A673 (cell line): ENCODE measurements at places on chromosomes 16 and 17.

DNA sequence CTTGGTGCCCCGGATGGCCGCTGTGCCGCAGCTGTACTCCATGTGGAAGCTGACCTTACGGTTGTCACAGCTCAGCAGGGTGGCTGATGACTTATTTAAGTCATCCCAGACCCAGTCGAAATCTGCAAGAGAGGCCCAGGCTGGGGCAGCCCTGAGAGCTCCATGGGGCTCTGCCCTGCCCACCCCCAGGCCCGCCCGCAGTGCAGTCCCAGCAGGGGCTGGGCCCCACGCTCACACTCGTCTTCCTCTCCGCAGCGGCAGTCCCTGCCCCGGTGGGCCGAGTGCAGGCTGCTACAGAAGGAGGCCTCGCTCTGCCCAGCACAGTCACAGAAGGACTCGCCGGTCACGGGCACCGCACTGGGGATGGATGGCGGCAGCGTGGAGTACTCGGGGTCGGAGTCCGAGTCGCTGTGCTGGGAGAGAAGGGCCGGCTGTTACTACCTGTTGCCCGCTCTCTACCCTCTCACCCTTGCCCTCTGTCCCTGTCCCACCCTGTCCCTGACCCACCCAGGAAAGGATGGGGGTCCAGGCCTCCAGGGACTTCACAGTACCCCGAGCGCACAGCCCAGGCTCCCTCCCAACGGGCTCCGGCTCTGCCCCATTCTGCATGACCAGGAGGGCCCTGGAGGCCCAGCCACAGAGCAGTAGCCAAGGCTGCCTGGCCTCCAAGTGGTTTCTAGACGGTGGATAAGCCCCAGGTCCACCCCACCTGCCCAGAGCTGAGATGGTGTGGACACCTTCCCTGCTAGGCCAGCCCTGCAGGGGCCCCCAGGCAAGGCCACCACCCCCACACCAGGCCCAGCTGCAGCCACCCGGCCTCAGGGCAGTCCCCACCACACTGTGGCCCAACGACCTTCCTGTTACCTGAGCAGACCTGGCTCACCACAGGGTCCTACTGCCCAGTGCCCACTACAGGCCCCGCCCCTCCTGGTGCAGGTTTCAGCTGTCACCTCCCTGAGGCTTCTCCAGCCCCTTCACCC, 3.9 kb downstream of the SPSB3 start:
- H3K36me3 ChIP-seq: peaks cover 14% of the 10 kb centered on the region
- no peak overlapping the region for H3K4me3 ChIP-seq
- H3K27ac ChIP-seq: no peak overlapping the region
- DNase-seq: no peak
- H3K27me3 ChIP-seq: no peaks in the 10 kb centered on the region
- H3K4me1 ChIP-seq: no peaks in the 10 kb centered on the region

DNA sequence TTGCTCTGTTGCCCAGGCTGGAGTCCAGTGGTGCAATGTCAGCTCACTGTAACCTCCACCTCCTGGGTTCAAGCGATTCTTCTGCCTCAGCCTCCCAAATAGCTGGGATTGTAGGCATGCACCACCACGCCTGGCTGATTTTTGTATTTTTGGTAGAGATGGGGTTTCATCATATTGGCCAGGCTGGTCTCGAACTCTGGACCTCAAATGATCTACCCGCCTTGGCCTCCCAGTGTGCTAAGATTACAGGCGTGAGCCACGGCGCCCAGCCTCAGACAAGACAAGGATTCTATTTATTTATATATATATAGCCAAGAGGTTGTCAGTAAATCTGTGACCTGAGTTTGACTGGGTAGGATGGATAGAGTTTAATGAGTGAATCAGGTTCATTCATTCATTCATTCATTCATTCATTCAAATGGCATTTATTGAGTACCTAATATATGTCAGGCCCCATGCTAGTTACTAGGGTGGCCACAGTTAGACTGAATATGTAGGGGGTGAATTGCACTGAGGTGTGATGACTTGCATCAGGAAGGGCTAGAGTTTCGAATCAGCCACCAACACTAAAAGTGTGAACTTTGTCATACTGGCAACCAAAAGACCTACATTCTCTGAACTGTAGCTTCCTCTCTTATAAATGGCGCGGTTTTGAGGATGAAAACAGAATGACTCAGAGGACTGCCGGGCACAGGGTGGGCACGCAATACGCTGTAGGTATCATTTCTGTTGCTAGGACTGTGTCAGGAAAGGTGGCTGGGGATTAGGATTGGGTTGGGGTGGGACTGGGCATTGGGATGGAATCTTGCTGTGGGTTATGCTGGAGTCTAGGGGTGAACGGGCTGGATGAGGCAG, 37.8 kb downstream of the ITGAE start:
- H3K36me3 ChIP-seq: no peaks in the 10 kb centered on the region
- H3K4me1 ChIP-seq: no peaks in the 10 kb centered on the region
- no peak overlapping the region for H3K27ac ChIP-seq
- no peak for DNase-seq

- H3K27me3 ChIP-seq: peaks cover 4% of the 10 kb centered on the region
- H3K36me3 ChIP-seq: no peaks in the 10 kb centered on the region
Measured at GRCh38 chr16:85027958-85028684, 526 bp downstream of the KIAA0513 start.

DNA sequence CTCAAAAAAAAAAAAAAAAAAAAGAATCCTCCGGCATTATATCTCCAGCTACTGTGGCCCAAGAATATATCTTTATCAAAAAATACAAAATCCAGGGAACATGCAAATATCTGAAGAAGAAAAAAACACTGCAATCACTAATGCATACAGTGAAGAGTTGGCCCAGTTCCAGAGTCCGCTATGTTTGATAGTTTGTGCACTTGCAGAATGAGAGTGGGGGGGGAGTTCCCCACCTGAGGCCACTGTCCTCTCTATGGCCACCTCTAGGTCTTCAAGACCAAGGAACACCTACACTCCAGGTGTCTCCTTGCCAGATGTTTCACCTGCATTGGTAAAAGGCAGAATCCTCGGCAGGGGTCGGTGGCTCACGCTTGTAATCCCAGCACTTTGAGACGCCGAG, 4.0 kb downstream of the ZNF785 start:
- no peak for DNase-seq
- H3K4me1 ChIP-seq: no peaks in the 10 kb centered on the region
- H3K27me3 ChIP-seq: no peaks in the 10 kb centered on the region
- H3K4me3 ChIP-seq: no peak overlapping the region
